ENCODE measurements at places on chromosomes 13 and 19.

DNA sequence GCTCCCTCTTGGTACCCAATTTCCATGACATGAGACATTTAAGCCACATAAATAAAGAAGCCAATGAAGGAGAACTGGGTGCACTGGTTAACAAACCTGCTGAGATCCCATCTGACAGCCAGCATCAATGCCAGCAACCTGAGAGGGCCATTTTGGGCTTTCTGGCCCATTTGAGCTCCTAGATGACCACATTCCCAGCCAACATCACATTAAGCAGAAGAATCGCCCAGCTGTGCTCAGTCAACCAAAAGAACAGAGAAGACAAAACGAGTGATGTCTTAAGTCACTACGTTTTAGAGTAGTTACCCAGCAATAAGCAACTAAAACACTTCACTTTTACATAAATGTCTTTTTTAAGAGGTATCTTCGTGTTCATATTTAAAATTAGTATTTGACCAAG is 21.9 kb downstream of the LCP1 start:
- H3K4me3 ChIP-seq, result no peak overlapping the region
- DNase-seq, result no peak
- H3K27me3 ChIP-seq, result no peaks in the 10 kb centered on the region

GRCh38 chr13:47110141-47110540 is 213.3 kb upstream of the HTR2A start:
- no peak overlapping the region for H3K4me3 ChIP-seq
- no peak for DNase-seq
- H3K4me1 ChIP-seq, result no peaks in the 10 kb centered on the region
- H3K27me3 ChIP-seq, result no peaks in the 10 kb centered on the region

- no peak for DNase-seq
- H3K27ac ChIP-seq, result no peak overlapping the region
- no peaks in the 10 kb centered on the region for H3K4me1 ChIP-seq
- H3K36me3 ChIP-seq, result no peaks in the 10 kb centered on the region
- H3K4me3 ChIP-seq, result no peak overlapping the region
- H3K27me3 ChIP-seq, result no peaks in the 10 kb centered on the region
Measured at GRCh38 chr13:65965501-65965900, 1264.6 kb downstream of the PCDH9 start.

- H3K4me1 ChIP-seq, result no peaks in the 10 kb centered on the region
- H3K36me3 ChIP-seq, result no peaks in the 10 kb centered on the region
- H3K27me3 ChIP-seq, result no peaks in the 10 kb centered on the region
- H3K27ac ChIP-seq, result no peak overlapping the region
- H3K4me3 ChIP-seq, result no peak overlapping the region
Measured at GRCh38 chr13:35598790-35599369, 122.4 kb upstream of the MAB21L1 start.

DNA sequence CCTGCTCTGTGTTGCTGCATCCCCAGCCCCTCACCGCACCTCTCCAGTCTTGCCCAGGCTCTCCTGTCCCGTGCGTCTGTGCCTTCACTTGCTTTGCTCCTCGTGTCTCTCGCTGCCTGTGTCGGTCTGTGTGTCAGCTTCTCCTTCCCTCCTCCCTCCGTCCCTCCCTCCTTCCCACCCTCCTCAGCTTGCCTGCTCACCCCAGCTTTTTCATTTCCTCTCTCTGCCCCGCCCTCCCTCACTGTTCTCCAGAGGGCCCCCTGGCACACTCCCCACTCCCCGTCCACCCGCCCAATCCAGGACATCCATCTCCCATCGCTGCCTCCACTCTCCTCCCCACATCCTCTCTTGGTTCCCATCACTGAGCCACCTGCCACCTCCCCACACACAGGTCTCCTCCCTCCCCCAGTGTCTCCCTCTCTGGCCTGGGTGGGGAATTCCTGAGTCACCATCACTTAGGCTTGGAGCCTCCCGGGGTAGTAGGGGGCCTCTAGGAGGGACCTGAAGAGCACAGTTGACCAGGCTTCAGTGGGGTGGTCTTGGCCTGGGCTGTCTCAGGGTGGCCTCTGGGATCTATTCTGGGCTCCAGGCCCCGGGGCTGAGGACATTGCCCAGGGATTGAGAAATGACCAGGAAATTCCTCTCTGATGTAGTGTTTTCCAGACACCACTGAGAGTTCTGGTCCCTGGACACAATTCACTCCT is at the start of gene PTGIR:
TSS of gene PTGIR (minus strand) at position 132 of the 704 bp plus-strand sequence. CDS start 864 bp downstream, outside the sequence.
- H3K4me3 ChIP-seq, result no peak within 1 kb of the TSS
- H3K4me1 ChIP-seq, result peaks cover 13% of the 10 kb centered on the region
- H3K27me3 ChIP-seq, result no peaks in the 10 kb centered on the region
- no peaks in the 10 kb centered on the region for H3K36me3 ChIP-seq

DNA sequence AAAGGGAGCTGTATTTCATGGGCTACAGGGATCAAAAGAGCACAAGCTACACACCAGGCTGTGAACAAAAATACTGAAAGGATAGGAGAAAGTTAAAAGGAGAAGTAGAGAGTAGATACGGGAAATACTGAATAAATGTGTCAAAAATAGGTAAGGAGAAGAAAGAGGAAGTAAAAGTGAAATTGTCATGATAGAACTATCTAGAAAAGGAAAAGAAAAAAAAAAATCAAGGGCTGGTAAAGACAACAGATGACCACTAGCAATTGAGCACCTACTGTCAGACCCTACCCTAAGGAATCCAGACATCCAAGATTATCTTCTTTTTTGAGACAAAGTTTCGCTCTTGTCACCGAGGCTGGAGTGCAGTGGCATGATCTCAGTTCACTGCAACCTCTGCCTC is 4.8 kb downstream of the RUBCNL start:
- peaks cover 6% of the 10 kb centered on the region for H3K27me3 ChIP-seq
- no peak overlapping the region for H3K27ac ChIP-seq
- H3K36me3 ChIP-seq, result no peaks in the 10 kb centered on the region
- no peaks in the 10 kb centered on the region for H3K4me1 ChIP-seq
- DNase-seq, result no peak
